Fibroblast of skin of left quadriceps (primary cell): ENCODE measurements at places on chromosomes 2 and 18.
A peak's percentile ranks its signal among the peaks of the same experiment; 100 is the strongest.

DNA sequence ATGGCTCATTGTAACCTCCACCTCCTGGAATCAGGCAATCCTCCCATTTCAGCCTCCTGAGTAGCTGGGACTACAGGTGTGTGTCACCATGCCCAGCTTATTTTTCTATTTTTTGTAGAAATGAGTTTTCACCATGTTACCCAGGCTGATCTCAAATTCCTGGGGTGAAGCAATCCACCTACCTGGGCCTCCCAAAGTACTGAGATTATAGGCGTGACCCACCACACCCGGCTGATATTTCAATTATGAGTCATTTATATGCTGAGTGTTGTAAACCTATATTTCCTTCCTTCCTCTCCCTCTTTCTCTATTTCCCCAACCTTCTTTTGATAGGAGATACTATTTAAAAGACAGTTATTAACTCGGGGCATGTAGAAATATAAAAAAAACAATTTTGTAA lies 469.6 kb upstream of the ID2 start:
- DNase-seq = no peak

GRCh38 chr2:21231985-21232384 lies 108.2 kb downstream of the TDRD15 start:
- DNase-seq = no peak

GRCh38 chr2:95013726-95014125 lies 11.8 kb upstream of the MAL start:
- no peak for DNase-seq

DNA sequence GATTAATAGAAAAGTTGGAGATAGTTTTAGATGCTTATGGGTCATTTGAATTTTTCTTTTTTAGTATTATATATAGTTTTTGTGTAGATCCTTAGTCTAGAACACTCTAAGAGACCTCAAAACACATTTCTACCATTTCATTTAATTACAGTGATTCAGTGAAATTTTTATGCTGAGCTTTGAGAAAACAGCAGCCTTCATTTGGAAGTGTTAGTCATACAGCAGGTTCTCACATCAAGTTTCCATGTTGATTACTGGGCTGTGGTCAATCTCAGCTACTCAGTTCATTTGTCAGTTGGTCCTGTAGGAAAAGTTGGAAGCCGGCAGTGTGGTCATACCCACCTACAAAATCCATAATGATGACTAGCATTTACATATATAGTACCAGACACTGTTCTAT lies 37.9 kb downstream of the MAP3K19 start:
- no peak for DNase-seq

GRCh38 chr2:33015421-33016142 lies 68.8 kb downstream of the LTBP1 start:
- DNase-seq = no peak

DNA sequence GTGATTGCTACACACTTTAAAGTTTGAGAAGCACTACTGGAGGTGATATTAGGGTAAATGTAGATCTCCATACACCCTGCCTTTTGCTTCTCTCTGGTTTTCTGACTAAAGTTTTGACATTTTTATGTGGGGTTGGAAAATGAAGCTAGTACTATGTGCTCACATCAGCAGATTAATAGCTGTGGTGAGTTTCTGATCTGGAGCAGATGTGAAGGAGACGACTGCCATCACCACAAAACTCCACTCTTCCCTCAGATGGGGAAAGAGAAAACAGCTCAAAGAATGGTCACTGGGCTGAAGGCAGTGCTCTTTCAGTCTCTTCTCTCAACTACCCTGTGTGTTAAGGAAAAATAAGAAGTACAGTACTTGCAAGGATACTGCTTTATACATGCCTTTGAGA lies 37.2 kb downstream of the PLEKHA3 start:
- peak; percentile 23 for DNase-seq
